ENCODE measurements at places on chromosomes 3 and 15.

DNA sequence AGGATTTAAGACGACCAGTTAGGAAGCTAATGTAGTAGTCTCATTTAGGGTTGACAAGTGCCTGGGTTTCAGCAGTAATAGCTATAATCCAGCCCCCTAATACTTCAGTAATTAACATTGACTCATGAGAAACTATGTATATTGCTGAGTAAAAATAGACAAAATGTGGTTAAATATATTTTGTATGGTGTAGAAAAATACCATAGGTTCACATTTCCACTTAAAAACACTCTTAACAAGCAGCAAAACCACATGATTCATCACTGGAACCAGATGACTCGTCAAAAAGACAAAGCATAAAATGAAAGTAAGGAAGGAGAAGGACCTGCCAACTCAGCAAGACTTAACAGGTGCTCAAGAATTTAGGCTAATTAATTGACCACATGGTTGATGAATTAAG is 288.9 kb downstream of the EFHB start:
- no peak for DNase-seq

- no peak for DNase-seq
Observed at GRCh38 chr3:185685231-185686035, 99.3 kb downstream of the SENP2 start.

- no peak for DNase-seq
Observed at GRCh38 chr15:77516786-77517185, 96.1 kb downstream of the HMG20A start.

DNA sequence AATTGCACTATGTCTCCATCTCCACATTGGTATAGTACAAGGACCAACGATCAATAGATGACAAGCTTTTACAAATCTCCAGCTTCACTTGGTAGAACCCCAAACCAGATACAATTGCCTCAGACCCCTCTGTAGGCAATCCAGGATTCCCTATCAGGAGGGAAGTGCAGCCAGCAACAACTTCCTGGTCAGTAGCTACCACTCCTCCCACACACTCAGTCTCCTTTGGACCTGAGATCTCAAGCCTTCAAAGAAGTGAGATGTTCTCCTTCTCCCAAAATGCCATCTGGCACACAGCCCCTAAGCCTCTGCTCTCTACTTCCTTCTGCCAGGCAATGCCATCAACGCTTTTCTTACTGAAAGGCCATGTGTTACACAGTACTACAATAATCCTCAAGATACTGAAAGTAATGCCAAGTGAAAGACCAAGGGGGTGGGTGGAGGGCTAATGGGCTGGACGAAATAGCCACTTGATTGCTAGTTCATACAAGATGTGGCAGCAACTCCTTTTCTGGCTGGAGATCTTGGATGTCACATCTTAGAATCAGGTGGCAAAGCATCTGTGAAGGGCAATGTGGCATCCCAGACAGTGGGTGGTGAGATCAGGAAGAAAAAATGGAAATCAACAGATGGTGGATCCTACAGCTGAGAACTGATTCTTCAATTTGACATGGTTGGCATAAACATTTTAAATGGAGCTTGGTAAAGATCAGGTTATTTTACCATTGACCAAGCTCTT is 75.3 kb upstream of the ACP3 start:
- DNase-seq = no peak

DNA sequence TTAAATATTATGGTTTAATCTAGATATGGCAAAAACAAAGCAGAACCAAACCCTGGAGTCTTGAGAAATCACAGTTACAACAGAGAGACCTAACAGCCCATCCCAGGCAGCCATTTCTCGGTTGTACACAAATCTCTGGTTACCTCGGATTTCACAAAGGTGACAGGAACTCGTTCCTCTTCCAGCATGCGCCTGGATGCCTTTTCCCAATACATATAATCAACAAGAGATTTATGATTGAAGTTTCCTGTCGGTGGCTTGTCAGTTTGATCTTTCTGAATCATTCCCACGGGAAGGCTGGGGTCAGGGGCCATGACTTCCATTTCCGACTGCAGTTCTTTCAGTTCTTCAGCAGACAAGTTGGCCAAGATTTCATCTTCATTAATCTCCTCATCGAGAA is 445 bp downstream of the LMOD3 start:
- no peak for DNase-seq

- DNase-seq = no peak
Observed at GRCh38 chr3:10320320-10320677, 613 bp downstream of the SEC13 start.

GRCh38 chr3:150062492-150062891 is 91.8 kb upstream of the PFN2 start:
- DNase-seq = no peak

DNA sequence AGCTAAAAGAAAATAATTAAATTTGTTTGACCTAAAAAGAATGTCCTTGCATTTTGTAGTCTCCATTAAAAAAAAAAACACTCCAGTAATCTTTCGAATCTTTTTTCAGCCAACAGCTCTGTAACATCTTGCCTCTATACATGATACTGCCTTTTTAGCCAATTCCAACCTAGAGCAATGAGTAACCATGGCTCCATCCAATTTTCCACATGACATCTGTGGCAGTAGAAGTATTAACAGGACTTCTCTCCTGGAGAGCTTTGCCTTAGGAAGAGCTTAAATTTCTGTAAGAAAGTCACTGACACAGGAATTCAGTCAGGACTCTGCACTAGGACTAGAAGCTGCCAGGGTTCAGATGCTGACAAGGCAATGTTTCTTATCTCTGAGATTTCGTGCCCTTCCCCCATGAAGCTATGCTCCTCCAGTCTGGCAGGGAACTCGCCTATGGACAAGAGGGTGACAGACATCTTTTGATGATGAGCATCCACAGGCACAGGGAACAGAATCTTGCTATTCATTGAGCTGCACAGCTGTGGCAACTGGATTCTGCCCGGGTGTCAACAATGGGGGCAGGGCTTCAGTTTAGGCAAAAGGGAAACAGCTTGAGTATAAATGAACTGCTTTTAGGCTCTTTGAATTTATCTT is 81.8 kb downstream of the ALCAM start:
- DNase-seq = no peak

DNA sequence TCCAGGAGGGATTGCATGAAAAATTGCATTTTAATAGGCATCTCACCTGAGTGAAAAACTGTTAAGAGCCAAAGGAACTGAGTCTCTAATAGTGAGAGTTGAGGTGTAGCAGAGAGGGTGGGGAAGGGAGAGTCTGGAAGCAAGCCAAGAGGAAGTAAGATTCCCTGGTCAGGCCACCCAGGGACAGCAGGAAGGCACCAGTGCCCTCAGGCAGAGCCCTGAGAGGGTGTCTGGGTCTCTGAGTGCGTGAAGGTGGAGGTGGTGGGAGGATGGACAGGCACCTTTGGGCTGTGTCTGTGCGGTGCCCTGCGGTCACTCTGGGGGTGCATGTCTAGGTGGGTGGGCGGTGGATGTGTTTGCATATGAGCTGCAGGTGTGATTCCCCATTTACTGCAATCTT is 300.4 kb upstream of the ROPN1 start:
- DNase-seq = no peak

DNA sequence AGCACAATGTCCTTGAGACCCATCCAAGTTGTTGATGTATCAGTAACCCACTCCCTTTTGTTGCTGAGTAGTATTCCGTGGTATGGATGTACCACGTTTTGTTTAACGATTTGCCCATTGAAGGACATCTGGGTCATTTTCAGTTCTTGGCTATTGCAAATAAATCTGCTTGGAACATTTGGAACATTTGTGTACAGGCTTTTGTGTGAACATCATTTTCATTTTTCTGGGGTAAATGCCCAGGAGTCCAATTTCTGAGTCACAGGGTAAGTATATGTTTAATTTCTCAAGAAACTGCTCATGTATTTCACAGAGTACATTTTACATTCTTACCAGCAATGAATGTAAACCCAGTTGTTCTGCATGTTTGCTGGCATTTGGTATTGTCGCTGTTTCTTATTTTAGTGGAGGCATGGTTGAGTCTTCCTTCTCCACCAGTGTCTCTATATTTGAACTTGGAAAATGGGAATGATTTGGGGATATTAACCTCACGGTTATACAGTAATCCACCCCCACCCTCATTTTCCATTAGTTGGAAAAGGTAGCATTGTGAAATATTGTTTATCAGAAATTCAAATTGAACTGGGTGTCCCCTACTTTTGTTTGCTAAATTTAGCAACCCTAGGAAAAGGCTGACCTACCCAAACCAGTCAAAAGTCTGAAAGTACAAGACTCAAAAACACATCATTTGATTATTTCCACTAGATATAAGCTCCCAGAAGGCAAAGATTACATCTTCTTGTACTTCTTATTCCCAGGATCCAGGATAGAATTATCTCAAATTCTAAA is 30.8 kb downstream of the POMGNT2 start:
- DNase-seq = no peak

DNA sequence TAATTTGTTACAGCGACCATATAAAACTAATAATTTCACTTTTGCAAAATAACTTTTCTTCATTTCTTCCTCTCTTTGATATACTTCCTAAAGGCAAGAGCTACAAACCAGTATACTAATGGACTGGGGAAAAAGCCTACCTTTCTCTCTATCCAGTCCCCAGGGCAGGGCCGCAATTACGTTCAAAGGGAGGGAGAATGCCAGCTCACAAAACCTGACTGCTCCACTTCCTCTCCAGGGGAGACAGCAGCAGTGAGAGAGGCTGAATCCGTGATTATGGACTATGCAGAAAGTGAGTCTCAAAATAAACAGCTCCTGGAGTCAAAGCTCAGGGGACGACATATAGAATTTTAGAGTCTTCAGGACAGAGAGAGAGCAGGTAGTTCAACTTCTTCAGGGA is 126.9 kb upstream of the HES1 start:
- DNase-seq = no peak

- DNase-seq = no peak
Observed at GRCh38 chr3:85576697-85577200, 618.0 kb downstream of the CADM2 start.

GRCh38 chr3:180656406-180656805 is 22.9 kb downstream of the CCDC39 start:
- no peak for DNase-seq

- DNase-seq = no peak
Observed at GRCh38 chr3:174355505-174355904, 503.6 kb upstream of the NAALADL2 start.

DNA sequence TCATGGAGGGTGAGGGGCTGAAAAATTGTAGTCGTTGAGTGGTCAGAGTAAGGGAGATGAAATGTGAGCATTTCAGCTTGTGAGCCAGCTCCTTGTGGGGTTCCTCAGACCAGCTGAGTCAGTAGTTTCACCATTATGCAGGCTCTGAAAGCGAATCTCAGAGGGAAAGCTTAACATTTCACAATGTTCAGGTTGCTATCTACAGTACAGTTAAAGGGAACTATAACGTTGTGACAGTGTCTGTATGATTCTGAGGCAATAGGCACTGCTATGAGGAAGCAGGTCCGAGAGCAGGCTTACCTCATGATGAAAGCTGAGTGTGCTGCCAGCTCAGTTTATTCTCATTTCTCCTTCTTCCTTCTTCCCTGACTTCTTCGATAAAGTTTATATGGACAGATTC is 469.6 kb downstream of the EDEM1 start:
- no peak for DNase-seq

DNA sequence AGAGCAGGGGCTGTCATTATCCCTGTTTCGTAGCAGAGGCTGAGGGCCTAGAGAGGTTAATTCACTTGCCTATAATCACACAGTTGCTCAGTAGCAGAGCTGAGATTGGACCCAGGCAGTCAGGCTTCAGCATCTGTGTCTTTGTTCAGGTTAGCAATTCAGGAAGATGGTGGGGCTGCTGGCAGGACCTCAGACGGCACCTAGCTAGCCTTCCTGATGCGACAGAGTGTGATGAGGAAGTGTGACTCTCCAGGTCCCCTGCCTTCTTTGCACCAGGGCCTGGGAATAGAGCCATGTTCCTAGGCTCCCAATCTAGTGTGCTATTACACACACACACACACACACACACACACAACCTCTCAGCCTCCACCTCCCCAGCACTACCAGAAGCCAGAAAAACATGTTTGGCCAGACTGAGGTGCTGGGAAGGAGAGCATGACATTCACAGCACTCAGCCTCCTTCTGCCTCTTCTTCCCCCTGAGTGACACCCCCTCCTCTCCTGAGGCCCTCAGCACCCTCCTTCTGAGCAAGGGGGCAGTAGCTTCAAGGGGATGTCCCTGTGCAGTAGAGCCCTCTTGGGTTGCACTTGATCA is 88.9 kb downstream of the TLE3 start:
- DNase-seq = no peak

DNA sequence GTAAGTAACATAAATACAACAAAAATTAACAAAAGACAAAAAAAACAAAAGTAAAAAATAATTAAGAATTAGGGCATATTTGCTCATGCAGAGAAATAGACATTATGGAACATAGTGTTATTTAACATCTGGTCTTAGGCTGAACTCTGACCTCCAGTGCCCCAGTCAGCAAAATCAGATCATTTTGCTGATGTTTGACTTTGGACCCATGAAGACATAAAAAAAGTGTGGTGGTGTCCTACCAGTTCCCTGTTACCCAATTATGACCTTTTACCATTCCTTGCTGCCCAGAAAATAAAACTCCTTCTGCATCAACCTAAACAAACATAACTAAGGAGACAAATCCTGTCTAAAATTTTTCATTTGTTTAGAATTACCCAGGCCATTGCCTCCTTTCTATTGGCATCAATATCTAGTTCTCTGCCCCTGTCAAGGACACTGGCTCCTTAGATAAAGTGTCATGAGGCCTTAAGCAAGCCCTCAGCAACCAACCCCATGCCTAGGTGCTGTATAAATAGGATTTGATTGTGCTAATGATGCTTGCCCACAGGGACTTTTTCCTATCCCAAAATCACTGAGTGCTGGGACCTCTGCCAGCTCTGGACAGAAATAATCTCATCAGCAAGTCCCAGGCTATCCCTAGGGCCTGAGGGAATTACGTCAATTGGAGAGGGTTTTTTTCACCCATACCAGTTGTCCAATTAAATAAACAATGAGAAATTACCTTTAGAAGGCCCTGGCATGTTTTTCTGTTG is 334.5 kb upstream of the UMPS start:
- no peak for DNase-seq

GRCh38 chr3:186414735-186415419 is 52.8 kb upstream of the DGKG start:
- no peak for DNase-seq

DNA sequence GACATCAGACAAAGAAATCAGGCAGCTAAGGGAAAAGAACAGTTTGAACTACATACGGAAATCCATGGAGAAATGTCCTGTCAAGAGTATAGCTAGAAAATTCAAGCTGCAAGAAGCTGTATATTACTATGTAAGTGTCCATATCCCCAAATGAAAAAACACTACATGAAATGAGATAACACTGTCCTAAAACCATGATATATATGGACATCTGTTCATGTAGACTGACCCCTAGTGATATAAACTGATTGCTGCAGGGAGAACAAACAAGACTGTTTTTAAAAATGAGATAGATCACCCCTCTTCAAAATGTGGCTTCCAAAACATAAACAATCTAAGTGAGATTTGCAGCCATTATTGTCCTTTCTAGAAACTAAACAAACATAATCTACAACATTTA is 985.6 kb downstream of the EPHA3 start:
- DNase-seq = no peak

GRCh38 chr3:73623346-73623745 is 1.4 kb downstream of the PDZRN3 start:
- no peak for DNase-seq
